RKO (cell line): ENCODE measurements at places on chromosomes 1 and 21.

GRCh38 chr1:81800695-81801650, at the start of gene ADGRL2:
Gene ADGRL2, plus strand, starts transcription at chr1:81800934. Its CDS starts 36,051 bp downstream, at chr1:81836985.
- DNase-seq, result no peak

DNA sequence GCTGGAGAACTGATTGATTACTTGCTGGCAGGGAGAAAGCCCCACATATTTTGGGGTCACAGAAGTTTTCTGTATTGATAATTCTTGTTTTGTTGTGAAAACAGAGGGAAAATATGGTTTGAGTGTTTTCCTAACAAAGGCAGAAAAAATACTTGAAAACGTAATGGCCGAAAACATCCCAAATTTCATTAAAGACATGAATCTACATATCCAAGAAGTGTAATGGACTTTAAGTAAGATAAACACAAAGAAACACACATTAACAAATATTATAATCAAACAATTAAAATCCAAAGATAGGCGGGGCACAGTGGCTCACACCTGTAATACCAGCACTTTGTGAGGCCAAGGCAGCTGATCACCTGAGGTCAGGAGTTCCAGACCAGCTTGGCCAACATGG, 39.6 kb downstream of the SHCBP1L start:
- no peak for DNase-seq

DNA sequence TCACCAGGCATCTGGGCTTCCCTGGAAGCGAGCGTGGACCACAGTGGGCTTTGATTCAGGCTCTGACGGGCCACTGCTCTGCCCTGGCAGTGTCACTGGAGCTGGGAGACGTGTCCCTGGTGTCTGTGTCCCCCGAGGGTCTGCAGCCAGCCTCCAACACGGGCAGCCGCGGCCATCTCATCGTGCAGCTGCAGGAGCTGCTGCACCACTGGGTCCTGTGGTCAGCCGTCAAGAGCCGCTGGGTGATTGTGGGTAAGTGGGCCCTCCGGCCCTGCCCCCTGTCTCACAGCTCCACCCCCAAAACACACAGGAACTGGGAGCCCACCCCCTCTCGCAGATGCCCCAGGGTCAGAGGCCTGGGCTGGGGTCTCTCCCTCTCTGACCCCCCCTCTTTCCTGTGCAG, 40.7 kb downstream of the DISP3 start:
- no peak for DNase-seq

GRCh38 chr21:39037807-39038405, 145.3 kb downstream of the PSMG1 start:
- peak; percentile 6 for DNase-seq

DNA sequence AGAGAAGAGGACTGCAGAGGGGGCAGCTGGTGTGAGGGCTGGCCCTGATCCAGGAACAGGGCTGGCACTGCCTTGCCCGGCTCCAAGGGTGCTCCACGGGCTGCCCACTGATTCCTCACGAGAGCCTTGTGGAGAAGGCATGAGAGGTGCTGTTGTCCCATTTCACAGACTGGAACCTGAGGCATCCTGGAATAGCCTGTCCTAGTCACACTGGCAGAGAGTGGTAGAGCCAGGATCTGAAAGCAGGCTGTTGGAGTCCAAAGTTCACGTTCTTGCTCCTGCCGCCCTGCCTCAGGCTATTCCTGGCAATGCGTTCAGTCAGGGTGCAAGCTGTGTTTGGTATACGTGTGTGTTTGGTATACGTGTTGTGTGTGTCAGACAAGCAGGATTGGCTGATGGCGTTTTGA, 1.8 kb downstream of the RER1 start:
- DNase-seq, result no peak

- no peak for DNase-seq
These were observed 21.9 kb downstream of the ERG start for GRCh38 chr21:38476385-38476784.

DNA sequence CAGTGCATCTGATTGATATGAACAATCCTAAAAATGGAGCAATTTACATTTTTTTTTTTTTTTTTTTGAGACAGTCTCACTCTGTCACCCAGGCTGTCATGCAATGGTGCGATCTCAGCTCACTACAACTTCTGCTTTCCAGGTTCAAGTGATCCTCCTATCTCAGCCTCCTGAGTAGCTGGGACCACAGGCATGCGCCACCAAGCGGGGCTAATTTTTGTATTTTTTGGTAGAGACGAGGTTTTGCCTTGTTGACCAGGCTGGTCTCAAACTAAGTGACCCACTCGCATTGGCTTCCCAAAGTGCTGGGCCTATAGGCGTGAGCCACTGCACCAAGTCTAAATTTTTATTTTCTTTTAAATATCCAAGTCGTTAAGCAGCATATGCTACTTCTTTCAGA, 109.0 kb downstream of the FAF1 start:
- no peak for DNase-seq

GRCh38 chr1:238789916-238790667, 596.3 kb upstream of the CHRM3 start:
- DNase-seq, result no peak

- no peak for DNase-seq
These were observed 64.2 kb downstream of the PLXNA2 start for GRCh38 chr1:208179961-208180409.
